SK-N-SH (cell line): ENCODE measurements at places on chromosomes 4 and X.

DNA sequence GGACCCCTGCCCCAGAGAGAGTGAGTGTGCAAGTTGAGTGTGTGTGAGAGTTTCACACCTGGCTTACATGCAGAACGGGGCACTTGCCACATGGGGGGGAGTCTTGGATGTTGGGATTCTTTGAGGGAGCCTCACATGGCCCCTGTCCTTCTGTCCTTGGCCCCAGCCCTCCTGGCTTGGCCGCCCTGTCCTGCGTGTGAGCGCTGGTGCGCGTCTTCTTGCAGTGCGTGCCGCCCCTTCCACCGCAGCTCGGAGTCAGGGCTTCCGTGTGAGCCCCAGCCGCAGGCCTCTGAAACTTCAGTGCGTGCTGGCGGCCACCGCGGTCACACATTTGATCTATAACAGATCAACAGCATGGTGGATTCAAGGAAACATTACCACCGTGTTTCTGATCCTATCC is 30.1 kb upstream of the HGFAC start:
- no peak overlapping the region for H3K4me3 ChIP-seq
- peaks cover 12% of the 10 kb centered on the region; the same call in 1 of the 2 replicates for H3K36me3 ChIP-seq
- H3K27ac ChIP-seq = no peak overlapping the region
- peaks cover 14% of the 10 kb centered on the region; the same call in 1 of the 2 replicates for H3K4me1 ChIP-seq
- H3K27me3 ChIP-seq = no peaks in the 10 kb centered on the region

DNA sequence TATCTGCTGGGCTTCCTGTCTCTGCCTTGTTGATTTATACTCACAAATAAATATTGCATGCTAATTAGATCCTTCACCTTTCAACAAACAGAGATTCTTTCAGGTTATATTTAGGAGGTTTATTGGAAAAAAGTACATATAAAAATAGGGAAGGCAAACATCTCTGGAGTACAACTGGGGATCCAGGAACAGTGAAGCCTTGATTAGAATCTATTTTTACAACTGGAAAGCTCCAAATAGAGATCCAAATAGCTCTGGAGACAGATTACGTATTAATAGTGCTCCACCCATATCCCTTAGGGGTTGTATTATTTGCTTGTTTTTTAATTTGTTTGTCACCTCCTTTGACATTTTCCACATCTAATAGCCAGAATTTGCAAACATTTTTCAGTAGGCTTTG is 46.9 kb upstream of the MAP9 start:
- no peaks in the 10 kb centered on the region for H3K36me3 ChIP-seq
- no peak overlapping the region for H3K27ac ChIP-seq
- no peaks in the 10 kb centered on the region for H3K4me1 ChIP-seq
- H3K27me3 ChIP-seq = no peaks in the 10 kb centered on the region
- no peak for DNase-seq

DNA sequence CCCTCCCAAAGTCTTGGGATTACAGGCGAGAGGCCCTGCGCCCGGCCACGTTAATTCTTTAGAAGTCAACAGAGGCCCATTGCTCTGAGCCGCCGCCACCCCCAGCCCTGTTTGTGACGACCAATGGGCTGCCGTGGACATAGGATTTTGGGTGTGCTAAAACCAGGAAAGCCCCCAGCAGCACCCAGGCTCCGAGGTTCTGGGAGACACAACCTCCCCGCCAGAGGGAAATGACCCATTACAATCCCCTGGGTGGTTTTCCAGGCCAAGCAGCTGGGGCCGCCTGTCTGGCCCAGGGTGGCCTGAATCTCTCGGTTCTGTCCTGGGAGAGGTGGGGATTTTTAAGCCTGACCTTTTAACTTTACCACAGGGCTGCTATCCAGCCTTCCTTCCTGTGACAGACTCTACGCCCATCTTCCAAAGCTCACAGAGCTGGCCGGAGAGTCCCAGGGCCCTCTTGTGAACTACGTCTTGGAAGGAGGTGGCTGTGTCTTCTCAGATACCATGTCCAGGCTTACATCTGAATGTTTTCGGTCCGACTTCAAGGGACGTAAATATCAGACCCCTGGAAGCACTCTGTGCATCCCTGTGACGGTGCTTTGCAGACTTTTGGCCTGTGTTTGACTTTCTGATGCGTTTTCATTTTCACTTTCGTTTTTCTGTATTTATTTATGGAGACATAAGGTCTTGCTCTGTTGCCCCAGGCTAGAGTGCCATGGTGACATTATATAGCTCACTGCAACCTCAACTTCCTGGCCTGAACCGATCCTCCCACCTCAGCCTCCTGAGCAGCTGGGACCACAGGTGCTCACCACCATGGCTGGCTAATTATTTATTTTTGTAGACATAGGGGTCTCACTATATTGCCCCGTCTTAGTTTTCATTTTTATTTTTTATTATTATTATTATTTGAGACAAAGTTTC is 36.0 kb downstream of the P2RY8 start:
- no peak for DNase-seq
- H3K27ac ChIP-seq = no peak overlapping the region
- H3K4me3 ChIP-seq = no peak overlapping the region
- H3K36me3 ChIP-seq = no peaks in the 10 kb centered on the region
- no peaks in the 10 kb centered on the region for H3K4me1 ChIP-seq

- H3K4me3 ChIP-seq = no peak overlapping the region
- peaks cover 2% of the 10 kb centered on the region; the same call in 1 of the 2 replicates for H3K4me1 ChIP-seq
- DNase-seq = no peak
- no peaks in the 10 kb centered on the region for H3K36me3 ChIP-seq
These were observed 14.1 kb downstream of the ENPEP start for GRCh38 chr4:110489901-110490508.

- peaks cover 10% of the 10 kb centered on the region; the same call in 1 of the 2 replicates for H3K4me1 ChIP-seq
- DNase-seq = no peak
- no peak overlapping the region for H3K4me3 ChIP-seq
- H3K27ac ChIP-seq = peak overlapping the region; percentile 22; the same call in 1 of the 2 replicates
These were observed 240.5 kb downstream of the GRIA3 start for GRCh38 chrX:123424546-123424945.

GRCh38 chr4:7752649-7753048 is 187.0 kb downstream of the AFAP1 start:
- no peaks in the 10 kb centered on the region for H3K27me3 ChIP-seq
- no peak for DNase-seq
- no peak overlapping the region for H3K4me3 ChIP-seq
- H3K4me1 ChIP-seq = no peaks in the 10 kb centered on the region; the same call in 1 of the 2 replicates

DNA sequence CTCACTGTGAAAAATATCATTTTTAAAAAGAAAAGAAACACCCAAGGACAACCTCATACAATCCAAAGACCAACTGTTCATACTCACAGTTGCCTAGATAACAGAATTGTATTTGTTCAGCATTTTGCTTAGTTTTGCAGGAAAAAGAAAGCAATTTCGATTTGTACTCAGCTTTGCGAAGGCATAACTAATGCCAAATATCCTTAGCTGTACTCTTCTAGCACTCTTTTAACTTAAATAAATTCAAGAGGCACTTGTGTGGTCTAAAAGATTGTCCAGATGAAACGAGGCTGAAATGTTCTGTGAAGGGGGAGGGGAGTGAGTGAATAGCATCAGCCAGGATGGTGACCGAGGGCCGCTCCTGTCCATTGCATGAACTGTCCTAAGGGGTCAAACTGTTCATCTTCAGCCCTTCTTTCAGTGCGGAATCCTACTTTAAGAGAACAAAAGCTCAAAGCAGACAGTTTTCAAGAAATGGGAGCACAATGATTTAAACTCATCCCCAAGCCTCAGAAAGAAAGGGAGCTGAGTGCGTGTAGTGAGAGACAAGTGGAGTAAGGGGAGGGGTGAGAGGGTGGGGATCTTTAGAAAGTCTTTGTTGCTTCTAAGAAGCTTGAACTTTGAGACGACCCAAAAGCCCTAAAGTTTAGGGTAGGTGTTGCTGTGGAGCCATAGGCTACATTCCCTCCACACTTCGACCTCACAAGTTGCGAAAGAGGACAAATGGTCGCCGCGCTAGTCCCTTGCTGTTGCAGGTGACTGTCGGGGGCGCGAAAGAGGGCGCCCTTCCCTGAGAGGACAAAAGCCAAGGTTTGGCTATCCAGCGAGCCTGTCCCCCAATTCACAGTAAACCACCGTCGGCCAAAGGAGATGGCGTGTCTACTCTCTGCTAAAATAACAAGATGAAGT is 4.0 kb upstream of the NEUROG2 start:
- peaks cover 6% of the 10 kb centered on the region; the same call in 1 of the 2 replicates for H3K4me1 ChIP-seq
- peak overlapping the region; percentile 26; the same call in 1 of the 2 replicates for H3K4me3 ChIP-seq
- peaks cover 50% of the 10 kb centered on the region; the same call in 1 of the 2 replicates for H3K27me3 ChIP-seq
- peak; percentile 35 for DNase-seq
- H3K36me3 ChIP-seq = no peaks in the 10 kb centered on the region
- H3K27ac ChIP-seq = no peak overlapping the region

- peaks cover 35% of the 10 kb centered on the region; the same call in 1 of the 2 replicates for H3K36me3 ChIP-seq
- H3K4me3 ChIP-seq = no peak overlapping the region
- H3K27ac ChIP-seq = no peak overlapping the region
- no peak for DNase-seq
- H3K4me1 ChIP-seq = peaks cover 4% of the 10 kb centered on the region
- no peaks in the 10 kb centered on the region for H3K27me3 ChIP-seq
These were observed 3.9 kb upstream of the HAUS3 start for GRCh38 chr4:2245787-2246275.

GRCh38 chr4:149426461-149426860 is 389.2 kb downstream of the IQCM start:
- DNase-seq = no peak
- no peak overlapping the region for H3K4me3 ChIP-seq
- H3K4me1 ChIP-seq = no peaks in the 10 kb centered on the region
- H3K27me3 ChIP-seq = no peaks in the 10 kb centered on the region; the same call in 1 of the 2 replicates
- H3K27ac ChIP-seq = no peak overlapping the region

DNA sequence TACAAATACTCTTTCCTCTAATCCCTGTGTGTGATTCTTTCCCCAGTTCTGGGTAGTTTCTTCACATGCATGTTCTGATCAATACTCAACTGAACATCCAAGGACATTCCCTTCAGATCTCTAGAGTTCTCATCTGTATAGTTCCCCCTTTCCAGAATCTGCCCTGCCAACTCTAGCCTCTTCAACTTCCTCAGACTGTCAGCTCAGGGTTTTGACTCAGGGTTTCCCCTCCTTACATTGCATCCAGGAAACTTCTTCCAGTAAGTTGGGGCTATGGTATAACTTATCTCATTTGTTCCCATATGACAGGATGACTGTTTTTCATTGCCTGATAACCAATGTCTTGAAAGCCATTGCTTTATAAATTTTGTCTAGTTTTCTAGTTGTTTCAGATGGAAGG is 14.2 kb upstream of the ANKRD17 start:
- no peak overlapping the region for H3K4me3 ChIP-seq
- H3K4me1 ChIP-seq = no peaks in the 10 kb centered on the region
- no peaks in the 10 kb centered on the region for H3K27me3 ChIP-seq
- H3K27ac ChIP-seq = no peak overlapping the region
